Activated T-helper 17 cell treated with anti-CD3 and anti-CD28 coated beads, Interleukin-2, amount 50 U/mL, for 72 hours (primary cell): ENCODE measurements at places on chromosomes 3 and 15. TPM values are rescaled to one million over a fixed set of nuclear protein-coding genes. Genes with fewer than 3 reads are reported as not detected.

- no peak for ATAC-seq
Measured at GRCh38 chr15:39752991-39753390, 29.6 kb downstream of the FSIP1 start.

The LRRC28 gene
- total RNA-seq = 18.5 TPM

DNA sequence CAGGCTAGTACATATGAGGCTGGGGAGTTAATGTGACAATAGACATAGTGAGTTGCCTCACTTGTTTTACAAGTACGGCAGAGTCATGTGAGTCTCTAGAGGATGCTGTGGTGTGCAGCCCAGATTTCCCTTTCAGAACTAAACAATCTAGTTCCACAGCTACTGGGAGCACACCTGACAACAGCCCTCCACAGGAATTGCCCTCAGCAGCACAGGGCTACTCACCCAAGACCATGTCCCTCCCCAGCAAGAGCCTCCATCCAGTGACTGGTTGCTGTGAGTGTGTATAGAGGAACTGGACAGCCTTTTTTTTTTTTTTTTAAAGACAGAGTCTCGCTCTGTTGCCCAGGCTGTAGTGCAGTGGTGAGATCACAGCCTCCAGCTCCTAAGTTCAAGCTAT lies 40.2 kb upstream of the UBE2E2 start:
- ATAC-seq = no peak

DNA sequence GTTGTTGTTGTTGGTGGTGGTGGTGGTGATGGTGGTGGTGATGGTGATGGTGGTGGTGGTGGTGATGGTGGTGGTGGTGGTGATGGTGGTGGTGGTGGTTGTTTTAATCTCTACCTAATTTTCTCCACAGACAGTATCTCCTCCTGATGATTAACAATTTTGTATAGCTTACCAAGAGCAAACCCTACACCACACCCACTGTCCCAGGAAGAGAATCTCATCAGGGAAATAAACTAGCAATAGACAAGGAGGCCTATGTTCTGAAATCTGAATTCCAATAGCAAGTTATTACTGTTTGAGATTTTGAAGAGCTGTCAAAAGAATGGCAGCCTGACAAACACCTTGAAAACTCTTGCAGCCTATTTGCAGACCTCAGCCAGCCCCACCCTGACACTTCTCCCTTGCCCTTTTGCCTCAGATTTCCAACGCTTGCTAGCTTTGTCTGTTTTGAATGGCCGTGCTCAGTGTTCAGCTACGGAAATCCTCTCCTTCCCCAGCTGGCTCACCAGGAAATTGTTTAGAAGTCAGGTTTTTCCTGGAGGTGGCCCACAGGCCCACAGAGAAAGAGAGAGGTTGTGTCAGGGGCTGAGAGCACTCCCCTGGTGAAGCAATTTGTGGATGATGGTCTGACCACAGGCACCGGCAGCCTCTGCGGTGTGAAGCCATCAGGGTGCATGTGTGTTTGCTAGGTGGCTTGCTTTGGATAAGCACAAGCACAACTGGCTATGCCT lies 101.6 kb downstream of the MAGI1 start:
- ATAC-seq = no peak

GRCh38 chr15:74857082-74857655 lies 14.2 kb upstream of the ULK3 start:
- ATAC-seq = peak; percentile 40

DNA sequence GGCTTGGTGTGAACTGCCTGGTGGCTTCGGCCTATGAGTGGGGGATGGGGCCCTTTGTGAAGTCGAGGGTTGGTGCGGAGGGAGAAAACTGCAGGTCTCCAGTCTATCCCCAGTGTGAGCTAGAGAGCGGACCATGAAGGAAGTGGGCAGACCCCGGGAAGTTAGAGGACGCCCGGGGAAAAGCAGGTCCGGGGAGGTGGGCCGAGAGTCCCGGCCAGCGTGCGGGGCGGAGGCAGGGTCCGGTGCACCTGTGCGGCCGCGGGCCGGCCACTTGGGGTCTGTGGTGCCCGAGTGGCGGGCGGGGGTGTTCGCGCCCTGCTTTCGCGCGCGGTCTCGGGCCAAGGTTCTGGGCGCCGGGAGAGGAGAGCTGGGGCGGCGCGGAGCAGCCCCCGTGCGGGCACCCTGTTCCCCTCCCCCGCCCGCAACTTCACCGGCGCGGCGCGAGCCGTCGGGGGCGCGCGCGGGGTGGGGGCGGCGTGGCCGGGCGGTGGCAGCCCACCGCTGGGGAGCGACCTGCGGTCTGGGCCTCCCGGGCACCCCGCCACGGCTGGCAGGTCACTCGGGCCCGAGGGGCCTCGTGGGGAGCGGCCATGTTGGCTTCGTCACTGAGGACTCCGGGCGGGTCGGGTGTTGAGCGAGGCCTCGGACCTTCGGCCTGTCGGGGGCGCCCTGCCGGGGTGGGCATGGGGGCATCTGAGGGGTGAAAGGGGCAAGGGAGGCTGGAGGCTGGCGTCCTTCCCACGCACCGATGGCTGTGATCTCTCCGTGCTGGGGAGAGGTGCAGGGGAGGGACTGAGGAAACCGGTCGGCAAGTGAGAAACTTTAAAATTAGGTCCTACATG lies 4.8 kb downstream of the UBE2E1 start:
- peak; percentile 46 for ATAC-seq

DNA sequence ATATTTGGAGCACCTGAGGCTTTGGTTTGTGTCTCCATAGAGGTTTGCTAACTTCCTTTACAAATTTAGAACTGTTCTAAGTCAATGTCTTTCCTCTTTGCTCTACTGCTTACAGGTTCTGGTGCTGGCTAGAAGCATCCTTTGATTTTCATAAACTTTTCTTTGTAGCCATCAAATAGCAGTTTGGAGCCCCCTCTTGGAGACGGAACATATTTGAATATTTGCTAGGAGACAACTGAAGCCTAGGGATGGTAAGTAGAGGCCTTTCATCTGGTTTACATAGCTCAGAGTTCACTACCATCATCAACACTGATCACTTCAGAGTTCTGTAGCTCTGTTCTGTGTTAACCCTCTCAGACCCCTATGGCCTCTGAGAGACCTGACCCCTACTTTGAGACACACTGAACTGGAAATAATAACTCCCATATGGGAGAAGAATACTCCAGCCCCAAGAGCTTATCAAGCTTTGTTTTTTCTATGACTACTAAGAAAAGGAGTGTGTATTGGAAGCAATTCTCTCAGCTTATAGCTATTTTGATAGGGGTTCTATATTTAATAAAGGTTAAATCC lies 420.4 kb downstream of the EPHA3 start:
- no peak for ATAC-seq

- ATAC-seq = no peak
Measured at GRCh38 chr3:61356685-61357084, 105.4 kb upstream of the FHIT start.

The TTLL13 gene
- 1.3 TPM for total RNA-seq

- ATAC-seq = no peak
Measured at GRCh38 chr3:154799800-154800199, 280.3 kb upstream of the MME start.

GRCh38 chr15:80604583-80605575 lies 90.2 kb upstream of the ABHD17C start:
- ATAC-seq = no peak

The GP9 gene
- not detected for total RNA-seq

DNA sequence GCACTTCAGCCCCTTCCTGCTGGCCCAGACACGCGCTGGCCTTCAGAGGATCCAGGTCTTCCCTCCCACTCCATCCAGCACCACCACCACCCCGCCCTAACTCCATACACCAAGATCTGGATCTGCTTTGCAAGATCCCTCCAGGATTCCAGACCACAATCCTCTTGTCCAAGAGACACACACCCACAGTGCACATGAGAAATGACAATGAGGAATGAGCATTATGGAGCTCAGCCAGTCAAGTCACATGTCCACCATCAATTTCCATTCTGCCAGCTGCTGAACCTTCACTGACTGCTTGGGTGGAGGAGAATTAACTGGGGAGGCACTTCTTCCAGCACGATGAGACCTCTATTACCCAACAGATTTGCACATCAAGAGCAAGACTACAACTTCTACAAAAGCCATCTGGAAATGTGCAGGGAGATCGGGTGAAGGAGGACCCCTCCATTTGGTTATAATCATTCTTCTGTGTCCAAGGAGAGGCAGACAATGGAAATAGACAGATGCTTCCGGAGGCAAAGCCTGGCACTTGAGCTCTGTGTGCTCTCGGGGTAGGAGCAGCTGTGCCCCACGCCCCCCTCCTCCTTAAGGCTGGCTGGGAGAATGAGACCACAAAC lies 12.3 kb upstream of the SPATA12 start:
- ATAC-seq = no peak

GRCh38 chr3:52388348-52388821 lies 56.5 kb downstream of the SEMA3G start:
- no peak for ATAC-seq
